ENCODE measurements at places on chromosomes 6 and 20.

GRCh38 chr6:163414117-163414945, at the start of gene QKI:
Gene QKI, plus strand, starts transcription at chr6:163414718. Its CDS starts 476 bp downstream, at chr6:163415194.
- peak; percentile 81 for DNase-seq

DNA sequence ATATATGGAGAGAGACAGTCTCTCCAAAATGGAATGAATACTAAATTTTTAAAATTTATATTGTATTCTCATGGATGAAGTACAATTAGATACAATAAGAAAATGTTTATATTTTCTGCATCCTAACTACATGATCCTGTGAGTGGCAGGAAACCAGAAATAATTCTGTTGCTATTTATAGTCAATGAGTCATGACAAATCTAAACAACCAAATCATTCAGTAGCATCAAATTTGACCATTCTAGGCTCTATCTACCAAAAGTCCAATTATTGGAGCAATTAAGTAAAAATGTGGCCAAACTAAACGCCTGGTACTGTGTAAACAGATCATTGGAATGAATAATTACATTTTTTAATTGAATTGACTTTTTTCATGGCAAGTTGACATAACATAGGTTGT, 959.8 kb downstream of the EPHA7 start:
- no peak for DNase-seq

DNA sequence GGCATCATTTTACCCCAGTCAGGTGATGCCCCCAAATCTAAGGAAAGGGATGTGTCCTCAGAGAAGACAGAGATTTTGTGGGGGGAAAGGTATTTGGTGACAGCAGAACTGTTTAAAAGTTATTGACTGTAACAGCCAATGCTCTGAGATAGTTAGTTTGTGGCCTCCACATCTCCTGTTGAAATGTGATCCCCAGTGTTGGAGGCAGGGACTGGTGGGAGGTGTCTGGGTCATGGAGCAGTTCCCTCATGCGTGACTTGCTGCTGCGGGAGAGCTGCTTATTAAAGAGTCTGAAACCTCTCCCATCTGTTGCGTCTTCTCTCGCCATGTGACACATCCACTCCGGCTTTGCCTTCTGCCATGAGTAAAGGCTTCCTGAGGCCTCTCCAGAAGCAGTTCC, 282.8 kb upstream of the FOXQ1 start:
- DNase-seq: no peak

GRCh38 chr6:36692220-36692619, 5.4 kb upstream of the RAB44 start:
- no peak for DNase-seq

Measured in type B pancreatic cell (in vitro differentiated cells).